ENCODE measurements at places on chromosomes 12 and 14. TPM values are rescaled to one million over a fixed set of nuclear protein-coding genes. Genes with fewer than 3 reads are reported as not detected.

DNA sequence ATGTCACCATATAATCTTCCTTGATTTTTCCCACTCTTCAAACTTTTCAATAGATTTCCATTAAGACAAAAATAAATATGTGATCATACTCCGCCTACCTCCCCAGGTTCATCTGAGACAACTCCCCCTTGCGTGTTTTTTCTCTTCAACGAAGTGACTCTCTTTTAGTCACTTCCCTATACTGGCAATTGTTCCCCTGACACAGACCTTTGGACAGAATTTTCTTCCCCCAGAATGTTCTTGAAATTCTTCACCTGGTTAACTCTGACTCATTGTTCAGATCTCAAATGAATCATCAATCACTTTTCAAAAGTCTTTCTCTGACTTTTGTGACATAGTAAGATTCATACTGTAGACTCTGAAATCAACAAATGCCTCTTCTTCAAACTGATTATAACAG lies 727.3 kb upstream of the LMO3 start:
- no peaks in the 10 kb centered on the region for H3K4me1 ChIP-seq
- no peaks in the 10 kb centered on the region for H3K27me3 ChIP-seq
- H3K4me3 ChIP-seq: no peak overlapping the region
- DNase-seq: no peak
- H3K36me3 ChIP-seq: no peaks in the 10 kb centered on the region
- no peak overlapping the region for H3K27ac ChIP-seq

DEPDC4 gene
- 1.3 TPM for total RNA-seq

DNA sequence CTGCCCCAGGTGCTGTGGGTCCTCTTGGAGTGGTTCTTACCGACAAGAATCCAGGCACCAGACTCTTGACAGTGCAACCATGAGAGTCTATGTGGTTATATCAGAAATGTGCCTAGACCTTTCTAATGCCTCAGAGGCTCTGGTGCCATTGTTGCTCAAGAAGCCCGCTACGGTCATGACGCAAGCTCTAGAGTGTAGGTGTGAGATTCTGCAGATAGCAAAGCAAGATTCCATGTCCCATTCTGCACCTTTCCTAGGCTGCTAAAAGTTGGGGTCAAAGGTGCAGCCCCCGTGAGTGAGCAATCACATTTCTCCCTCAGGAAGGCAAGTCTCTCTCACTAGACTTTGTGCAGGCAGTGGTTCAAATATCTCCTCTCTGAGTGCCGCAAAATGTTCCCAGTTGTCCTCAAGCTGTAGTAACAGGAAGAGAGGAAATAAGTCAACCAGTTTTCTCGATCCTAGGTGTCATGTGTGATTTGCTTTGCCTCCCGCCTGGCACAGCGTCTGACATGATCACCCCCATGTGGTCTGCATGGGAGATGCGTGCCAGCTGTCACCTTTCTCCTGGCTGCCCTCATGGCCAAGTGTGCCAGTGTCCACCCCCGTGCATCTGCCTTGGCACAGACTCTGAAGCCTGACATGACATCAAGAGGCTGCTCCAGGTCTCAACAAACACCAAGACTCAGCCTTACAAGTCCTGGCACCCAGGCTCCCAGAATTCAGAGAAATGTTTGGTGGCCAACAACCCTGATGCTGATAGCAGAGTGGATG lies 122.5 kb upstream of the COCH start:
- H3K27me3 ChIP-seq: peaks cover 5% of the 10 kb centered on the region
- H3K27ac ChIP-seq: no peak overlapping the region
- H3K36me3 ChIP-seq: no peaks in the 10 kb centered on the region
- H3K4me3 ChIP-seq: no peak overlapping the region
- peaks cover 1% of the 10 kb centered on the region for H3K4me1 ChIP-seq

- H3K4me3 ChIP-seq: no peak overlapping the region
- DNase-seq: no peak
- H3K36me3 ChIP-seq: peaks cover 36% of the 10 kb centered on the region
Measured at GRCh38 chr12:104516821-104517220, 60.1 kb downstream of the CHST11 start.

C14orf119 gene
- total RNA-seq: 49.2 TPM

GLT1D1 gene
- not detected for total RNA-seq
